Jurkat, Clone E6-1 (cell line): ENCODE measurements at places on chromosomes 11 and 22.

GRCh38 chr11:90668502-90668901, 445.7 kb upstream of the CHORDC1 start:
- no peak for DNase-seq

- peak; percentile 58 for DNase-seq
Observed at GRCh38 chr11:43447151-43447550, 88.4 kb downstream of the TTC17 start.

- DNase-seq: no peak
Observed at GRCh38 chr11:108216988-108217387, 5.5 kb downstream of the NPAT start.

- DNase-seq: no peak
Observed at GRCh38 chr11:77082838-77083565, 16.2 kb downstream of the CAPN5 start.

DNA sequence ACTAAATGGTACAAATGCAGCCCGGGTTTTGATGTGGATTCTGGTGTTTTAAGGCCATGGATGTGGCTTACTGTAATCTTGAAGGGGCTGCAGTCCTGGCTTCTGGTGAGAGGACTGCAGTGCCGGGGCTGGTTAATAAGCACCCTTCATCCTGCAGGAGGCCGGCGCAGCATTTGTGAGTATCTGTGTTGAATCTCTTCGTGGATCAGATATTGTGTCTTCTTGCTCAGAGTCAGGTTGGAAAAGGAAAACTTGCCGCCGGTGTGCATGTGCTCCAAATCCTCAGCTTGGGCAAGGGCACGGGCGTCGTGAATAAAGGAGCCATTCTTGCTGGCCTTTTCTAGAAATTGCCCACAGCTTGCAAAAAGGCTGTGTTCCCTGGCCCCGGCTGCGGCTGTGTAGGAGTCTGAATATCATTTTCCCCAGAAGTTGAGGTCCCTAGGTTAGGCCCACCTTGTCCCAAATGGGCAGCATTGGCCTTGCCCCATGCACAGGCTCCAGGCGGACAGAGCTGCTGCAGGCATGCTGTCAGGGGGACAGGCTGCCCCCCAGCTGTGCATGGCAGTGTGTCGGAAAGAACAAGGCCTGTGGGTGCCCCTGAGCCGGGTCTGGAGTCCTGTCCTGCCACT, 28.9 kb upstream of the PARVB start:
- DNase-seq: no peak

DNA sequence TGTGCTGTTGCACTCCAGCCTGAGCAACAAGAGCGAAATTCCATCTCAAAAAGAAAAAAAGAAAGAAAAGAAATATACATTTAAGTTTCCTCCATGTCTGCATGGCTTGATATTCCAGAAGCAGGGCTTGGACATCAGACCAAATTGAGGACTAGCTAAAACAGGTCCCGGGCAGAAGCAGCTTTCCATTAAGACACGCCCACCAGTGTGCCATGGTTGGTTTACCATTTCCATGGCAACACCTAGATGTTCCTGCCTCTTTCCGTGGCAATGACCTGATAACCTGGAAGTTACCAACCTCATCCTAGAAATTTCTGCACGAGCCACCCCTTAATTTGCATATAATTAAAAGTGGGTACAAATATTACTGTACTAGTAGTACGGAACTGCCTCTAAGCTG, 111.3 kb downstream of the NAT10 start:
- DNase-seq: no peak

GRCh38 chr11:110410651-110411050, 19.1 kb upstream of the FDX1 start:
- no peak for DNase-seq

DNA sequence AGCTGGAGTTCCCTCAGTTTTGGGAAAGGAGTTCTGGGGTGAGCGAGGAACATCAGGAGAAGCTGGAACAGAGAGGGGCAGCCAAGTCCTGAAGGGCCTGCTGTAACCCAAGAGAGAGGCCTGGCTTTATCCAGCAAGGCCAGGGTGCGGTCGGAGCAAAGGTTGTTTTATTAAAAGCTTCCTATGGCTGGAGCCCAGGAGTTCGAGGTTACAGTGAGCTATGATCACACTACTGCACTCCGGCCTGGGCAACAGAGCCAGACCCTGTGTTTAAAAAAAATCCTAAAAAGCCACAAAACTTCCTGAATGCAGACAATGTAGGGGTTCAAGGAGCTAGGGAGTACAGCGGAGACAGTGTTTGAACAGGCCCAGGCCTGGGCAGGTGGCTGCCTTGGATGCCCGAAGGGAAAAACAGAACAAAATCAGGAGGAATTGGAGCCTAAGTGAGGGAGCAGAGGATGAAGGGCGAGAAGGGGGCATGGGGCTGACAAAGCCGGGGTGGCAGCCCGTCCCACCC, 22.2 kb upstream of the MALAT1 start:
- no peak for DNase-seq

GRCh38 chr22:47166446-47167016, 404.1 kb downstream of the TBC1D22A start:
- DNase-seq: no peak

DNA sequence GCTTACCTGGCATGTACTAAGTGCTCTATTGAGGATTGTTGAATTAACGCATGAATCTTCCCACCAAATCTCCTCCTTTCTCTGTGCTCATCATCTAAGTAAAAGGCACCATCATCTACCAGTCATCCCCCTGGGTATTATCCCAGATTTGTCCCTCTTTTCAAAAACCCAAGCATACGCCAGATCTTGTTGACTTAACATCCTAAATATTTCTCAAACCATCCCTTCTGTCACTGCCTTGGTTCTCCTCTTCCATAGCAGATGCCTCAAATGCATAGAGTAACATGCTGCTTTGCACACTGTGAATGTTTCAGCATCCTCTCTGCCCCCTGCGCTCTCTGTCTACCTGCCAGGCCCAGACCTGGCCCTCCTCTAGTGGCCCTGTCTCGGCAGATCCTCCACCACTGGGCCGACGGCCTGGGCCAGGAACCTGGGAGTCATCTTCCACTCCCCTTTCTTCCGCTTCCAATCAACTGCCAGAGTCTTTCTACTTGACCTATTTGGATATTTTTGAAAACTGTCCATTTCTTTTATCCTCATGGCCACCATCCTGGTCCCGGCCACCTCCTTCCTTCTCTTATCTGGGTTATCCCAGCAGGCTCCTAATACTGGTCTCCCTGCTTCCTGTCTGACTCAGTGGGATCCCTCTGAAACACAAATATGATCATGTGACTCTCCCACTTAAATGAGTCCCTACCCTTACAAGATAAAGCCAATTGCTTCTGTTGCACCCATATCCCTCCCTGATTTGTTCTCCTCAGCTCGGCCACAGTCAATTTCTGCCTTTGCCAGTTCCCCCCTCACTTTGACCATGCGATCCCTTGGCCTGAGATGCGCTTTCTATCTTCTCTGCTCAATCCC, 3.4 kb upstream of the TAB1 start:
- DNase-seq: no peak

GRCh38 chr22:28903729-28904128, 20.4 kb downstream of the ZNRF3 start:
- DNase-seq: no peak

GRCh38 chr11:105588001-105588400, 21.9 kb upstream of the GRIA4 start:
- DNase-seq: no peak

- no peak for DNase-seq
Observed at GRCh38 chr22:28911304-28911690, 27.9 kb downstream of the ZNRF3 start.

DNA sequence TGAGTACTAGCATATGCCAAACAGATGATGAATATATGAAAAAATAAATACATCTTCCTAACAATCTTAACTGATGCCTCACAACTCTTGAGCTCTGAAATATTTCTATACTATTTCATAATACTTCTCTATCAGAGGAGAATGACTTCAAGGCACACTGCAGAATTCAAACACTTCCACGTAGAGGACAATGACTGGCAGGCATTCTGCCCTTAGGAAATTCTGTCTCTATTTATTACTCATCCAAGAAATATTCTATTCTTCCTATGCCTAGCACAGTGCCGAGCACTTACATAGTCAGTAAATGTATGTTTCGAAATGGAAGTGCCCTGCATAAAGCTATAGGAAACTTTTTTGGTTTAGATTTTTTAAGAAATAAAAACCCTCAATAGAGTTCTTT, 809.1 kb downstream of the DLG2 start:
- no peak for DNase-seq

- DNase-seq: no peak
Observed at GRCh38 chr22:46010207-46010867, 33.4 kb upstream of the WNT7B start.

DNA sequence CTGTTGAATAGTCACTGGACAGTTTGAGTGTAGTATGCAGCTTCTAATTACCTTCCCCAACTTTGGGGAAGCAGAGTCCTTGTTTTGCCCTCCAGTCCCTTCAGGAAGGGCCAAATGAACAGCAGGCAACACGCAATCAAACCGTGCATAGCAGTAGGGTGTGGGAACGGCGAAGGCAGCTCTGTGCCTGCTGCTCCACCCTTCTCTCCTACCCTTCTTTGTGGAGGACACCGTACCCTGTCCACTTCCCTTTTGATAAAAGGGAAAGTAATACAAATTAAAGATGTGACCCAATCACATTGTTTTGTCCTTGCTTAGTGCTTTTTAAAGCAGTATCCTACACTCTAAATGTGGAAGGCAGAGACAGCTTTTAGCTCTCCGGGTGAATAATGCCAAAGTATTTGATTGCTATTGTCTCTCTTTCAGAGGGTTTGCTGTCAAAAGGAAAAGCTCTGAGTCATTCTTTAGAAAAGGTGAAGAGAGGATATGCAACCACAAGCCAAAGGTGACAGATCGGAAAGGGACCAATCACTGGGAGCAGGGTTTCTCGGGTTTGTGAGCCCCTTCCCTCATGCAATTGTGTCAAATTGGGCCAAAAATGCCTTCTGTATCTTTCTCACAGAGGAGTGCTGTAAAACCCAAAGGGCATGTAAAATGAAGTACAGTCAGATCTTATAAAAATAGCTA, 407.3 kb upstream of the CCDC90B start:
- no peak for DNase-seq

GRCh38 chr11:120054016-120054752, 83.7 kb downstream of the TRIM29 start:
- DNase-seq: no peak

DNA sequence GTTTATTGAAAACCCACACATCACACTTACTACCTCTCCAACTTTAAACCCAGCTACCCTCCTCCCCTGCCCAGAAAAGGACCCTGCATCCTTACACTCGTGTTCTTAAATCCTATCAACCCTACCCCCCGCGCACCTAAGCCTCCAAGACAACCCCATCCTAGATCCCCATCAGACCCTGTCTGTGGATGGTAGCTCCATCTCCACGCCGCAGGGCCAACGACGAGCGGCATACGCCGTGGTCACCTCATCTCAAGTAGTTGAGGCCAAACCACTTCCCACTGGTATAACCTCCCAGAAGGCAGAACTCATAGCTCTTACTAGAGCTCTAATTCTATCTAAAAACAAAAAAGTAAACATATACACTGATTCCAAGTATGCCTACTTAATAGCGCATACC, 9.4 kb upstream of the OR56A3 start:
- DNase-seq: no peak
